Stimulated activated CD8-positive, alpha-beta memory T cell treated with anti-CD3 and anti-CD28 coated beads, Interleukin-15, amount 100 ng/mL, for 1 hour (primary cell): ENCODE measurements at places on chromosomes 11 and 22.

GRCh38 chr11:70703141-70704064 lies 305.1 kb downstream of the CTTN start:
- no peak for DNase-seq

GRCh38 chr22:42303396-42304323 lies 33.2 kb upstream of the TCF20 start:
- DNase-seq = no peak

DNA sequence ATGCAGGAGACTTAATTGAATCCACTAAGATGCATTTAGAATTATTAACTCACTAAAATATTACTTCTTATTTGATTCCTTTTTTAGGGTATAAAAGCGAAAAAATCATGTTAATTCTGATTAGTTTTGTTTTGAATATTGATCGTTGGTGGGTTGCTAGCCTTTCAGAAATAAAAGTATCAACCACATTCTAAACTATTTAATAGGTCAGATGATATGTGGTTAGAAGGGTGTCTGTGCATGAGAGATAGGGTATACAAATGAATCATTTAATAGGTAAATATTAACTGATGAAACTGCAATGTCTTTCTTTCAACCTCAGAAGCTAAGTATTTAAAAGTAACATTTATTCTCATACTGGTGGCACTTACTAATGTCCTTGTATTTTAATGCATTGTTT lies 515.1 kb downstream of the CNTN5 start:
- DNase-seq = no peak

- no peak for DNase-seq
These were observed 728 bp downstream of the DCUN1D5 start for GRCh38 chr11:103091064-103091800.

- no peak for DNase-seq
These were observed 620 bp upstream of the TUBGCP6 start for GRCh38 chr22:50245214-50246072.

DNA sequence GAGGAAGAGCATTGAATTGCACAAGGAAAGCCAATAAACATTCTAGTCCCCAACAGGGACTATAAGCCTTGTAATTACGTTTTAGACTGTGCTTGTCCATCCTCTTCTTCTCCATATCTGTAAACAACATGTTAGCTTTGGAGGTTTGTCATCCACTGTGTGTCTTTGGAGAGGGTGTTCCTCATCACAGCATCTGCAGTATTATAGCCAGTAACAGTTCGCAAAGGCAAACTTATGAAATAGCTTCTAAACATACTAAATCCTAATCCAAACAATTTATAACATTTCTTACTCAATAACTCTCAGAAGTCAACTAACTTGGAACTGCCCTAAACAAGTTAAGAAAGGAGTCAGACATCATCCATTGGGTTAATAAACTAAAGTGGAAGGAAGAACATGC lies 10.3 kb upstream of the BDNF start:
- DNase-seq = no peak

DNA sequence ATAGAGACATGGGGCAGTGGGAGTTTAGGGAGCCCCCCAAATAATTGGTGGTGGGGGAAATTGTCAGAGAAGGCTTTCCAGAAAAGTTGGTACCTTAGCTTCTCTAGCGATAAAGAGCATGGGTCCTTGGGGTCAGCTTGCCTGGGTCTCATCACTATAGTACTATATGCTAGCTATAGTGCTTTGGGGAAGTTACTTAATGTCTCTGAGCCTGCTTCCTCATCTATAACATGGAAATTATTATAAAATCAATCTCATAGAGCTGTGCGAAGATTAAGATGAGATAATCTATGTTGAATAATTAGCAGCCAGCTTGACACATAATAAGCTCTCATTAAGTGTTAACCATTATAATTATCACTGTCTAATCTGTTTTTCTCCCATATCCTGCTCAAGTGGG lies 41.2 kb downstream of the STIM1 start:
- no peak for DNase-seq

DNA sequence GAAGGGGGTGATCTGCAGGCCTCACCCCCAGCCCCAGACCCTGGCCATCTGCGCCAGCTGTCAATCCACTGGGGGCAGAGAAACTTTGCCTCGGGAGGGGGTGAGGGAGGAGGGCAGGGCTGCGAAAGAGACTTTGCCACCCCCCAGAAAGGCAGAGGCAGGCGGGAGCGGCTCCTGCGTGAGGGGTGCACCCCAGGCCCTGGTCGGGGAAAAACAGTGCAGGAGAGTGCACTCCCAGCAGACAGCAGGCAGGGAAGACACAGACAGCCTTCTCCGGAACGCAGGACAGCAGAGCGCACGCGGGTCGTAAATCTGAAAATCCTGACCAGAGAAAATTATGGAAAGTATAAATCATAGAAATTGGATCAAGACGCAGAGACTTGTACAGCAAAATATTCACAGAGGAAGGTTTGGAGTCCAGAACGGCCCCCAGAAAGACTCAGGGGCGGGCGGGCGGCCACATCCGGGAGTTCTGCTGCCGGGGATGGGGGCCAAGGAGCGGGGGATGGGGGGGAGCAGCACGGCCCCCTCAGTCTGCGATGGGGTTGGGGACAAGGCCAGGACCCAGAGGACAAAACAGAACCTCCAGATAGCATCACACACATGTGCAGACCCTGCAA lies 8.0 kb upstream of the MRPL23 start:
- no peak for DNase-seq

DNA sequence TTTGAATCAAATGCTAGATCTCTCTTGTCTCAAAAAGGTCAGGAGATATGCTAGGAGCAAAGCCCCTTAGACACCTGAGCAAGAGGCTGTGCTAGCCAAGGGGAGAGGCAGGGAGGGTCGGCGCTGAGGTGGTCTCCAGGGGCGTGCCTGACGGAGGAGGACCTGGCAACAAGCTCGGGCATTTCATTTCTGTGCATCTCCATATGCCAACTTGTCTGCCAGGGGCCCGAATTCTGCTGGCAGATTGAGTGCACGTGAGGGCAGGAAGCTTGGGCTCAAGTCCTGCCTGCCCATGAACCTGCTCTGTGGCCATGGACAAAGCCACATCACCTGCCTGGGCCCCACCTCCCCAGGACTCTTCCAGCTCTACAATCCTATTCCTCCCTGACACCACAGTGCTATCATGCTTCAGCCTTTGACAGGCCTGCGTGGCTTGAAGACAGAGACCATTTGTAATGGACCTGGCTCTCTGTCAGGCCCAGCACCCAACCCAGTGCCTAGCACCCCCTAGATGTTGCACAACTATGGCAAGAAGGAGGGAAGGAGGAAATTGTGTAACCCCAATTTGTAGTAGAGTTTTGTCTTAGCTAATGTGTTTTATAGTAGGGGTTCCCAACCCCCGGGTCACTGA lies 16.3 kb upstream of the VSIG10L2 start:
- no peak for DNase-seq

GRCh38 chr11:110128161-110128560 lies 35.0 kb downstream of the ZC3H12C start:
- no peak for DNase-seq
